ENCODE measurements at places on chromosomes 7 and 10.

DNA sequence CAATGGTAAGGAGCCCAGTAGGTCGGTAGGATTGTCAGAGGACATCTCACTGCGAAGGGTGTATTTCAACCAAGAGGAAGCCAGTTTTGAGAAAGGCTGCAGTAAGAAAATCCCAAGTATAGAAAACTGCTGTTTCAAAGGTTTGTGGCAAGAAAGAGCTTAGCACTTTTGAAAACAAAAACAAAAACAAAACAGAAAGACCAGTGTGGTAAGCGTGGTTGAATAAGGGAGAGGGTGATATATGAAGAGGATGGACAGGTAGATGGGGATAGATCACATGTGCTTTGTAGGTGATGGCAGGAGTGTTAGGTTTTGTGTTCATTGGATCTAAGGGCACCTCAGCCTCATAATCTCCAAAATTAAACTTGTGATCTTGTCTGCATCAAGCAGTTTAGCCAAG lies 141.6 kb upstream of the WNT16 start:
- DNase-seq, result no peak

DNA sequence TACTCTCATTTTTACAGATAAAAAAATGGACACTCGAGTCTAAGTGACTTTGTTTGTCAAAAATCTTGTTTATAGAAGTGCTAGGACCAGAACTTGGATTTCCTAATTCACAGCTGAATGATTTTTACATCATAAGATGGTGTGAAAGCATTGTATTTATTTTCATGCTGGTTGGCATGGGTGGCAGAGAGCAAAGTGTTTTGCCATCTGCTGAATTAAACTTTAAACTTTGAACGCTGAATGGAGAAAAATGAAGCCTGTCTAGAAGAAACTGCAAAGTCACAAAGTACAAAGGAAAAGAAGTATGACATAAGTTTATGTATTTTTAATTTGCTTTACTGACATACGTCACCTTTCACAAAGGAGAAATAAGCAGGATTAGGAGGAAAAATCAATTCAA lies 142.0 kb downstream of the NRBF2 start:
- no peak for DNase-seq

DNA sequence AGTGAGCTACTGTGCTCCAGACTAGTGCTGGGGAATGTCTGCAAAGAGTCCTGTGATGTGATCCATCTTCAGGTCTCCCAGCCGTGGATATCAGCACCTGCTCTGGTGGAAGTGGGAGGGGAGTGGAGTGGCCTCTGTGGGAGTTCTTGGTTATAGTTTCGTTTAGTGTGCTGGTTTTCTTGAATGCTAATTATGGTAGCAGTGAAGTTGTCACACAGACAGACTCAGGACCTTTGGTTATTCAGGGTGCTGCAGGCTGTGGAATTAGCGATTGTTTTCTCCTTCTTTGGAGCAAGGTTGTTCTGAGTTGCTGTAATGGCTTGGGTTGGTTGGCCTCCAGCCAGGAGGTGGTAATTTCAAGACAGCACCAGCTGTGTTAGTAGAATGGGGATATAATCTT lies 132.7 kb upstream of the HGF start:
- no peak for DNase-seq

GRCh38 chr7:35386082-35386815 lies 132.3 kb upstream of the TBX20 start:
- DNase-seq, result no peak

GRCh38 chr7:33692956-33693355 lies 212.4 kb upstream of the BMPER start:
- DNase-seq, result no peak

DNA sequence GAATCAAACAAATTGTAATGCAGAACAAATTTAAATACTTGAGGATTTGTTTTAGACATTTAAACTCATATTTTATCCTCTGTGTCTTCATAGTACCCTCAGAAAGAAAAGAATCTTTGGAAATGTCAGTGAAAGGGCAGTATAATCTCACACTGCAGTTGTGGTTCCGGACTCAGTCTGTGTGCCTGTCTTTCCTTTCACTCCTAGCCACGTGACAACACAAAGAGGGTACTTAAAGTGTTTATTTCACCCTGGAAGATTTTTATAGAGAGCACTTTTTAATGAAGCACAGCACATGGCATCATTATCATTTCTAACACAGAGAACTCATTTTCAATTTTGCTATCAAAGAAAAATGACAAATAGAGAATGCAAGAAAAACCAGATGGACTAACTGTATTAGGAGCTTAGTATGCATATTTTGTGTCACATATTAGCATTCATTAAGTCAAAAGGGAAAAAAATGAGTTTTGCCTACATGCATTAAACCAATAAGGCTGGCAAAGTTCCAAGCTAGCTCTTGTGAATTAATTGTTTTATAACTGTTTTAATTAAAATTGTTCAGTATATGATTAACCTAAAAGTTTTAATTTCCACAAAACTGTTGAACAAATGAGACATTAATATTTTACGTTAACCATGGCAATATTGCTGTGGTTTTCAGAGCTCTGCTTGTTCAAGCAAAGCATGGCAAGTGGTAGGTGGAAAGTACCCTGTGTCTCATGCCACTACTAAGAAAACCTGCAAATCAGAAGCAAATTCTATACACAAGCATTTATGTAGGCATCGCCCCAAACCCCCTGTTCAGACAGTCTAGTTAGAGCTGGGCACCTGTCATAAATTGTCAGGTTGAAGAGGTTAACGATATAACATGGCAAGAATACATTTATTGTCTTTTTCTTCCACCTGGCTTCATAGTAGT lies 65.9 kb downstream of the AUTS2 start:
- no peak for DNase-seq

DNA sequence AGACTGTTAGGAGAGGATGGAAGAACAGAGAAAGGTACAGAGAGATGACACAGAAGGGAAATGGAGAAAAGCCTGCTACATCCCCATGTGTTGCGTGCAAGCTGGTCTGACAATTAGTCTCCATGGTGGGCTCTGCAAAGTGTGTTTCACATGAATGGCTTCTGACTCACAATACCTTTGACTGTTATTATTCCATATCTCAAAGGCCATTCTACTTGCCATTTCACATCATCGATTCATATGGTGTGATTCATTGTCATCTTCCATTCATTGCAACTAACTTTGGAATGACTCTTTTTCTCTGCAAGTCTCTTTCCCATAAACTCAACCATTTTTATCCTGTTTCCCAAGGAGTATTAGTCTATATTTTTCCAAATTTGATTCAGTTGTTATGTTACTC lies 208.9 kb upstream of the INHBA start:
- DNase-seq, result no peak

All from right renal pelvis (tissue), 4 donors.